GM04503 (cell line): ENCODE measurements at places on chromosomes 5 and 9.
A peak's percentile ranks its signal among the peaks of the same experiment; 100 is the strongest.

DNA sequence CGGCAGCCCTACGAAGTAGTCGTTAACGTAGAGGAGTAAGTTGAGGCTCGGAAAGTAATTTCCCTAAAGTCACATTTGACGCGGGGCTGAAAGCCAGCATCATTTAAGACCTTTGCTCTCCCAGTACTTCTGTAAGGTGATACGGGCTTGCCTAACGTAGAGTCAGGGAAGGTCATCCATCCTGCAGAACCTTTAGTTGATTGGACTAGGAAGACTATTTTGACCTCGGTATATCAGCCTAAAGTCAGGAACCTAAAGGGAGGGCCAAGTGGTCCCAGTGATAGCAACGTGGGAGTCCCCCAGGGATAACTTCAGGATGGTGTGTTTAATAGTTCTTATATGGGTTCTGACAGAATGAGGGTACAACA is 657 bp downstream of the NUP214 start:
- DNase-seq = no peak

GRCh38 chr9:131986089-131986488 is 93.6 kb downstream of the MED27 start:
- DNase-seq = no peak

DNA sequence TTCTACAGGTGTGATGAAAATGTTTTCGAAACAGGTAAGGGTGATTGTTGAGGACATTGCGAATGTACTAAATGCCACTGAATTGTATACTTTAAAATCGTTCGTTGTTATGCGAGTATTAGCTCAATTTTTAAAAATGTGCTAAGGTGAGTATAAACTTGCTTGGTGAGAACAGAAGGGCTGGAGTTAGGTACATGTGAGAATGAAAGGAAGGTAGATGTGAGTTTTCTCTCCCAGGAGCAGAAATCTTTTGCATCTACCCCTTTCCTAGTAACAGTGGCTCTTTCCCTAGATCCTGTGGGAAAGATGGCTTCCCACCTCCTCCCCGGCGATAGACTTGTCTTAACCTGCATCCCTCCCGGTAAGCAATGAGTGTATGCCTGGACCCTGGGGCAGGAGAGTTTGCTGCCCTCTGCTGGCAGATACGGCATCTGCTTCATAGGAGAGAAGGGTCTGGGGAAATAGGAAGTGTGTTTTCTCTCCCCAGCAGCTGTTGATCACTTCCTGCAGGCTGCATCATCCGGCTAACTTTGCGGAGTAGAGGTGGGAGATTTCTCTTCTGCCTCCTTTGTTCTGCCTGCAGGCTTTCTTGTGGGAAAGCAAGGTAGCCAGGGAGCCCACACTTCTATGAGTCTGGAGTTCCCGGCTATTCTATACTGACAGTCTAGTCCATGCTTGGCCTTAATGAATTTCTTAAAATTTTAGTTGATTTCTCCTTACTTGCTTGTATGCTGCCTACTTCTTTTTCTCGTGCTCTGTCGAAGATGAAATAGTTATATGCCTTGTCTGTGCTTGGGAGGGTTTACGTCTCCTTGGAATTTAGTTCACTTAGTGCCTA is 373.3 kb upstream of the SEMA6A start:
- no peak for DNase-seq

GRCh38 chr5:35281613-35282012 is 51.3 kb upstream of the PRLR start:
- DNase-seq = no peak

GRCh38 chr9:36074870-36075532 is 38.3 kb downstream of the RECK start:
- DNase-seq = peak; percentile 64

GRCh38 chr5:17069995-17070511 is 134.0 kb upstream of the MYO10 start:
- DNase-seq = no peak

DNA sequence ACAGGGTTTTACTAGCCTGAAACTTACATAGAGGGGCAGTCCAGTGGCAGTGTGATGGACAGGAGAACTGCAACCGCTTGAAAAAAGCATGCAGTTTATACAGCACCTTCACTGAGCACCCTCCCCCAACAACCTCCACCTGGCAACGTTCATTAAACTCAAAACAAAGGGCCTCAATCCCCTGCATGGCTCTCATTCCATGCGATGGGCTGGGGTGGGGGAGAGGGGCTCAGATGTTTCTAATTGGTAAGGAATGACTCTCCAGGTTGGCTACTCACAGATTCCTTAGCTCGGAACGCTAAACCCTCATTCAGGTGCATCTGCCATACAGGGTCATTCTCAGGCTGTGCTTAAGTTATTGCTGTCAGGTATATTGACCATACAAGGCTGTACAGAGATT is 80.9 kb upstream of the ITGA1 start:
- no peak for DNase-seq

GRCh38 chr9:120932086-120932823 is 5.7 kb upstream of the TRAF1 start:
- DNase-seq = no peak

- peak; percentile 75 for DNase-seq
These were observed 180.8 kb downstream of the GOLPH3 start for GRCh38 chr5:31993165-31993961.

GRCh38 chr9:129726322-129727160 is 26.3 kb downstream of the PTGES start:
- no peak for DNase-seq

GRCh38 chr9:84327184-84327583 is 13.4 kb downstream of the SLC28A3 start:
- DNase-seq = no peak

GRCh38 chr5:82164977-82165713 is 113.0 kb downstream of the RPS23 start:
- DNase-seq = no peak

DNA sequence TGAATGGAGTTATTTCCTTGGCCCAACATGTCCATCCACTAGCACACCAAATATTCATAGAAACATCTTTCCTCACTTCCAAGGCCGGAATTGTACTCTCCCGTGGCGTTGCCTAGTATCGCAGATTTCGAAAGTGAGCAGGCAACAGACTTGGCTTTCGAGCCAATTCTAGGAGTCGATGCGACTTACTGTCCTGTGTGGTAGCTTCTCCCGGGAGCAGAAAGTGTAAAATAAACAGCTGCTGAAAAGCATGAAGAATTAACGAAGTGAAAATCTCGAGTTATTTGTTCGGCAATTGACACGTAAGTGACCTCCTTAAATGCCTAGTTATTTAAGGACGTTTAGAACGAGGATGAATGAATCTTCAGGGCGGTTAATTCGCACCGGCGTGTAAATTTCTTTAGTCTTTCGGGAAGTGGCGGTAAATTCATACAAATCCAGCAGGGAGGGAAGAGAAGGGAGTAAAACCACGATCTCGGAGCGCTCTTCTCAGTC is 449 bp upstream of the PCSK5 start:
- no peak for DNase-seq

DNA sequence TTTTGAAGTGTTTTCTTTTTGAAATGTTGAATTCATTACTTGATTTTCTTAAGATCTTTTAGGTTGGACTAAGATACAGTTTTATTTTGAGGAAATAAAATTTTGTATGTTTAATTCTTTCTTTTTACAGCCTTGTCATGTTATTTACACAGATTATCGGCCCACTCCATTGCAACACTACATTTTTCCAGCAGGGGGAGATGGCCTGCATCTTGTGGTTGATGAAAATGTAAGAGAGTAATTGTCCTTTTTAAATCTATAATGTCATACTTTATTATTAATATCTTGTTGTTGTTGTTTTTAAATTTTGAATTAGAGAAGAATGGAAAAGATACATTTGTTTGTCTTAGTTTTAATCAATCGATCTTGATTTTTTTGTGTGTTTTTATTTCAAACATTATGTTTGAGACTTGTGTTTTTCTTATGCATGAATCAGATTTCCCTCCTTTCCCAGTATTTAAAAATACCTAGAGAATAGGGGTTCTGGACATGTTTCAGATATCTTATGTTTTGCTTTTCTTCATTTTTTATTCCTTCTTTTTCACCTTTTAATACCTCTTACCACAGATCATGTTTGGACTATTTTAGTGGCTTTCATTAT is 36.7 kb downstream of the MTREX start:
- DNase-seq = no peak

GRCh38 chr9:112551641-112552040 is 65.0 kb downstream of the KIAA1958 start:
- DNase-seq = no peak

DNA sequence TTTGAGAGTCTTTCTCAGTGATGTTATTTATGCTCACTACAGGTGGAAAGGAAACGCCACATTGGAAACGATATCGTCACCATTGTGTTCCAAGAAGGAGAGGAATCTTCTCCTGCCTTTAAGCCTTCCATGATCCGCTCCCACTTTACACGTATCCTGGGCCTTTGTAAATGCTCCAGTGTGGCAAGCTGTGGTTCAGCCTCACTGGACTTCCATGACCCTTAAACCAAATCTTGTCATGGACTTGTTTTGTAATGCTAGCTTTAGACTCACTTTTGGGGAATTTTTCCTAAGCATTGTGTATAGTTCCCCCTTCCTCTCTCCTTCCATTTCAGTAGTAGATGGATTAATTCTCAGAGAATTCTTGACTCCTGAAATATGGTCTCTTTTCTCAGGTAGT is 60.9 kb upstream of the SLC2A8 start:
- no peak for DNase-seq

DNA sequence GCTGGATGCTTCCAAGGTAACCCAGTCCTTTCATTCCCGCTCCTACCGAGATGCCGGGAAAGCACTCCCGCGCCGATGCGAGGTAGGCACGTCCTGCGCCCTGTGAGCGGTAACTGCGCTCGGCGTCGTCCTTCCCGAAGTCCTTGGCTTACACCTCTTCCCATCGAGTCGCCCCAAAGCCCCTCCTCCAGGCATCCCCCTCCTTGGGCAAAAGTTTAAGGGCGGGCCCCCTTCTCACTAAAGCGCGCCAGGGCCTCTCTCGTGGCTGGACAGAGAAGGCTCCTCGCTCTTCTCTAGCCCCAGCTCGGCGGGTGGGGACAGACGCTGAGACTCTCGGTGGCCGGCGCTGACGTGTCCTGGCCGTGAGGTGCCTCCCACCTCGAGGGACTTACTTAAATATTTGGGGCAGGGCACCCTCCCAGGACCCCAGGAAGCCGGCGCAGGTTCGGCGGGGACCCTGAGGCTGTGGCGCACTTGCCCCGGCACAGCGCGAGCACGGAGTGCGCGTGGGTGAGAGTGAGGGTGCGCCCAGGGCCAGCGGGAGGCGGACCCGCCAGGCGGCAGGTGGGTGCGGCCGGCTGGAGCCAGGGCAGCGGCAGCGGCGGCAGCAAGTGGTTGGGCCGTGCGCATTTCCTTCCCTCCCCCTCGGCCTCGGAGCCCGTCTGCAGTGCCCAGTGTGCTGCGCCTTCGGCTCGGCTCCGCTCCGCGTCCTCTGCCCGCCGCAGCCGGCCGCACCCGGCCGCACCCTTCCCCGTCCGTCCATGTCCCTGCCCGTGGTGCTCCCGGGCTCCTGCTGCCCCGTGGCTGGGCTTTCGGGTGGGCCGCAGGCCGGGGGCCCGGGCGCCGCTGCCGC is at the start of gene ENTREP1:
ENTREP1 (plus strand) TSS at position 667 of the 853 bp plus-strand sequence; CDS start at position 762, 95 bp downstream.
- DNase-seq = no peak

- DNase-seq = no peak
These were observed 1.4 kb downstream of the SPINK1 start for GRCh38 chr5:147830035-147830434.

GRCh38 chr9:86519066-86519615 is 164.9 kb upstream of the TUT7 start:
- DNase-seq = no peak

DNA sequence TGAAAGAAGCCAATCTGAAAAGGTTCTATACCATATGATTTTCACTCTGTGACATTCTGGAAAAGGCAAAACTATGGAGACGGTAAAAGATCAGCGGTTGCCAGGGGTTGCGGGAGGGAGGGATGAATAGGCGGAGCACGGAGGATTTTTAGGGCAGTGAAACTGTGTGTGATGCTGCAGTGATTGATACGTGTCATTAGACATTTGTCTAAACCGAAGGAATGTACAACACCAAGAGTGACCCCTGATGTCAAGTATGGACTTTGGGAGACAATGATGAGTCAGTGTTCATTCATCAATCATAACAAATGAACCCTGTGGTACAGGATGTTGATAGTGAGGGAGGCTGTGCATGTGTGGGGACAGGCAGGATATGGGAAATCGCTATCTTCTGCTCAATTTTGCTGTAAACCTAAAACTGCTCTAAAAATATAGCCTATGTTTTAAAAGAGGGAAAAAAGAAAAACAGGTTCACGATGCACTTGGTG is 34.4 kb downstream of the ERGIC1 start:
- no peak for DNase-seq

DNA sequence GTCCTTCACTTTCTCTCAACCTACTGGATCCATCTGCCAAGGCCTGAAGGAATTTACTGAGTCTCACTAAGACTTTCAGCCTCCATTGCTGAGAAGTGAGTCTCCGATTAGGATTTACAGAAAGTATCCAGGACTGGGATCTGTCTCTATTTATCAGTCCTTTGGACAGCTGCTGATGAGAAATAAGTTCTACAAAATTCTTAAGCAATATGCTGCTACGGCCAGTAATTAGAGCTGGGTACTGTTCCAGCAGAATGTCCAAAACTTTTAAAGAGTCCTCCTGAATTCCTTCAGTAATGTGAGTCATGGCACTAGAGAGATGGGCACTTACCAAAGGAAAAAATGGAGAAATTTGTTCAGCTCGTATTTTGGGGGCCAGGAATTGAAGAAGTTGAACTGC is 5.9 kb downstream of the TEX10 start:
- DNase-seq = peak; percentile 68

DNA sequence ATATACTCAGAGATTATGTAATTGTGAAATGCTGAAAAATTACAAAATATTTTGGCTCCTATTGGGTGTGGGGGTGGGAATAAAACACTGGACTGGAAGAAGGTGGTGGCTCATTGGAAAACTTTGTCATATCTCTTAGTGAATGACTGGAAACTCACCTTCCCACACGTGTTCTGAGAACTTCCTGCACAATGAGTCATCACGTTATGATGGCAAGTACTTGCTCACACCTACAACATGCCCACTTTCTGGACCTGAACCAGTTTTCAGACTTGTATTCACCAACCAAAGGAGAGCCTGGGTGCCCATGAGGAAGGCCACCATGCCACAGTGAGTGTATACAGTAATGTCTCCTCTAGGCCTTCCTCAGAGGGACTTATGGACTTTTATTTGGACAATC is 294.8 kb downstream of the ASTN2 start:
- DNase-seq = no peak

GRCh38 chr5:153991168-153991567 is 47.5 kb downstream of the FAM114A2 start:
- DNase-seq = no peak

DNA sequence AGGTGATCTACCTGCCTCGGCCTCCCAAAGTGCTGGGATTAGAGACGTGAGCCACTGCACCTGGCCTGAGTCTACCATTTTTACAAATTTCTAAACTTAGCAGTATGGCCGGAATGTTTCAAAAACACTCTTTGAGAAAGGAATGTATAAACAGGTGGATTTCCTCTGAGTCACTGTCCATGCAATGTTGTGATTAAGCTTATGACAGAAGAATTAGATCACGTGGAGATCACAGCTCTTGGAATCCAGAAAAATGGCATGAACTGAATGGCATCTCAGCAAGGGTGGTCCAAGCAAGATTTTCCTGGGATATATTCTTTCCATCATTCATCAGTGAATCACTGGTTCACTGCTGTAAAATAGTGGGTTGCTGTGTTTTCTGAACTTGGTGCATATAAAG is 865.0 kb downstream of the PTPRD start:
- DNase-seq = no peak
